Activated CD8-positive, alpha-beta memory T cell treated with anti-CD3 and anti-CD28 coated beads for 1 hour (primary cell): ENCODE measurements at places on chromosomes 6 and 20.

GRCh38 chr20:19886661-19887288, 128.7 kb downstream of the RIN2 start:
- no peak for DNase-seq

GRCh38 chr6:24903681-24904080, 32.1 kb downstream of the RIPOR2 start:
- no peak for DNase-seq

- no peak for DNase-seq
Measured at GRCh38 chr6:34138191-34138590, 7.7 kb downstream of the GRM4 start.

- DNase-seq: no peak
Measured at GRCh38 chr6:108250240-108250866, 10.5 kb downstream of the SNX3 start.

GRCh38 chr6:33954453-33954852, 150.7 kb upstream of the MLN start:
- DNase-seq: no peak

DNA sequence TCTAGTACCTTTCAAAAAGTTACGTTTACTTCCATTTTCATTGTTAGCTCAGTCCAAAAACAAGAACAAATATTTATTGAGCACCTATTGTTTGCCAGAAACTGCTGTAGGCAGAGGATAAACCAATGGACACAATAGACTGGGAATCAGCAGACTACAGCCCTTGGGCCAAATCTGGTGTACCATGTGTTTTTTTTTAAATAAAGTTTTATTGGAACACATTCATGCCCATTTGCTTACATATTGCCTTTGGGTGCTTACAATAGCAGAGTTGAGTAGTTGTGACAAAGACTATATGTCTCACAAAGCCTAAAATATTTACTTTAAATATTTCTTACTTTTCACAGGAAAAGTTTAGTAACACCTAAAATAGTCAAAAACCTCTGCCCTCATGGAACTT, 216.1 kb downstream of the COL9A1 start:
- DNase-seq: no peak

- DNase-seq: no peak
Measured at GRCh38 chr6:64040113-64040512, 404.5 kb downstream of the PHF3 start.

- DNase-seq: no peak
Measured at GRCh38 chr20:19244291-19244690, 31.8 kb downstream of the SLC24A3 start.

DNA sequence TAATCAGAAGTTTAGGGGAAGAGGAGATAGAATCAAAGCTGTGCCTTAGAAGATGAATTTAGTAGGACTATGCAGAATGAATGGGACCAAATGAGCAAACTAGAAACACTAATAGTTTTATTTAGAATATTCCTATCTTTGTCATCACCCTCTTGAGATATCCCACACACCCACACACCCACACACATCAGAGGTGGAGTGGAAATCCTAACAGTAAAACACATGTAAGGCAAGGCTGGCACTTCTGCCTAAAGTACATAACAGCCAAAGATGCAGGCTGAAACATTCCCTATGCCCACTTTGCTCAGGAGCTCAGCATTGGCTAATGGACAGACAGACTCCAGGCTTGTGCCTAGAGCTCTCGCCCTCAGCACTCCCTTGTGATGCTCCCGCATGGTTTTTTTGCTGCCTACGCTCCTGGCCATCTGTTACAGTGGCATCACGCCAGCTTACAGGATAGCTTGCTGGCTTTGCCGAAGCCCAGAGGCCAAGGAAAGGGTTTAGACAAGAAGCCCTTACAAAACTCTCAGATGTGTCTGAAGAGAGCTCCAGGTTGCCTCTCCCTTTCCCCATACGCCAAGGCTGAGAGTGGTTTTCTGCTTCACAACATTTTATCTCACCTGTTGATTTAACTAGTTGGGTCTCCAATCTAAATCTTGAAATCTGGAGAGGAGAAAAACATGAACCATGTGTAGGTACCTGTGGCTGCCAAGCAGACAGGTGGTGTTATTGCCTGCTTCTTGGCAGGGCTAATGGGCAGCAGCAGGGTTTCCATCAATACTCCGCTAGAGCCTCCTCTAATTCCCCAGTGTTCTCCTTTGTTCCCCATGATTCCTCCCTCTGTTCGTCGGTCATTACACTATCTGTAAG, 282.6 kb upstream of the ID4 start:
- DNase-seq: no peak

- no peak for DNase-seq
Measured at GRCh38 chr6:37673436-37673835, 24.2 kb downstream of the MDGA1 start.

GRCh38 chr6:47437592-47437991, 40.0 kb upstream of the CD2AP start:
- DNase-seq: no peak

- DNase-seq: no peak
Measured at GRCh38 chr6:161575523-161576254, 301.8 kb upstream of the AGPAT4 start.

GRCh38 chr20:47110819-47111218, 216.2 kb downstream of the EYA2 start:
- DNase-seq: no peak

- no peak for DNase-seq
Measured at GRCh38 chr20:25076731-25077609, 5.0 kb downstream of the VSX1 start.

- DNase-seq: no peak
Measured at GRCh38 chr6:158715330-158716311, 65.8 kb downstream of the SYTL3 start.

GRCh38 chr20:3815703-3816315, 4.5 kb upstream of the AP5S1 start:
- no peak for DNase-seq

GRCh38 chr20:57617079-57617795, 3.0 kb downstream of the ZBP1 start:
- DNase-seq: no peak

GRCh38 chr6:109002051-109002697, 92.5 kb downstream of the SESN1 start:
- DNase-seq: no peak

DNA sequence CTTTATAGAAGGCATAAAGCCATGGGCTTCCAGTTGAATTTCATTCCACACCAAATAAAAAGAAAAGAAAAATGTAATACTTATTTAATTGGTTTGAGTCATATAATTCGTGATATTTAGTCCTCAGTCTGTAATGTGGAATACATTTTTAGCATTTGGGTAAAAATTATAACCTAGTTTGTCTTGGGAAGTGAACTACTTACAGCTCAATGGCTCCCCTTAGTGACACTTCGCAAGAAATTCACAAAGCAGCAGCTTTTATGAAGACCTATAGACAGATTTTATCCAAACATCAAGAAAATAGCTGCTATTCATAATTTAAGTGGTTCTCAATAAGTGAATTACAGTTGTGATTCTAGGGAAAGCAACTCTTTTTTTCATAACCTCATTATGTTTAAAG, 72.1 kb downstream of the RSPO3 start:
- no peak for DNase-seq

DNA sequence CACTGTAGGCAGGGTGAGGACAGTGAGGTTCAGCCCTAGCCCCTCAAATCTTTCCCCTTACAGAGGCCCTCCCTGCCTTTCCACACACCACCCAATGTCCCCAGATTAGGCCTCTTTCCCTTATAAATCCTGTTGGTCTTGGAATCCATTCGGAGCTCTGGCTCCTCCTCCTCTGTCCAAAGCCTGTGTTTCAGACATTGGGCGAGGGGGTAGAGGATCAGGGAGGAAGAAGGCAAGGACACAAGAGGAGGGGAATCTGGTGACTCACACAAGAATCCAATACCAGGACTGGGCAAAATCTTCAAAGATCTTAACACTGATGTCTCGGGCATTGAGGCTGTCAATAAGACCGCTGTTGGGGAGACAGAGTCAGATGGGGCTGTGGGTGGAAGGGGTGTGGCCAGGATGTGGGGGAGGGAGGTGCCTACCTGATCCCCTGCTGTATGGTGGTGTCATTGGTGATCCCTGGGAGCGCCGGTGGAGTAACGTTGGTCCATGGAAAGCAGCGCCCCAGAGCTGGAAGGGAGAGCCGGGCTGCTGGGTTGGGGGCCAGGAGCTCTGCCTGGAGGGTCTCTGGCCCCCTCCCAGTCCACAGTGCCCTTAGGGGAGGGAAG, 7.6 kb downstream of the SLC44A4 start:
- DNase-seq: no peak

GRCh38 chr6:72643214-72643613, 21.4 kb downstream of the KCNQ5 start:
- DNase-seq: no peak

DNA sequence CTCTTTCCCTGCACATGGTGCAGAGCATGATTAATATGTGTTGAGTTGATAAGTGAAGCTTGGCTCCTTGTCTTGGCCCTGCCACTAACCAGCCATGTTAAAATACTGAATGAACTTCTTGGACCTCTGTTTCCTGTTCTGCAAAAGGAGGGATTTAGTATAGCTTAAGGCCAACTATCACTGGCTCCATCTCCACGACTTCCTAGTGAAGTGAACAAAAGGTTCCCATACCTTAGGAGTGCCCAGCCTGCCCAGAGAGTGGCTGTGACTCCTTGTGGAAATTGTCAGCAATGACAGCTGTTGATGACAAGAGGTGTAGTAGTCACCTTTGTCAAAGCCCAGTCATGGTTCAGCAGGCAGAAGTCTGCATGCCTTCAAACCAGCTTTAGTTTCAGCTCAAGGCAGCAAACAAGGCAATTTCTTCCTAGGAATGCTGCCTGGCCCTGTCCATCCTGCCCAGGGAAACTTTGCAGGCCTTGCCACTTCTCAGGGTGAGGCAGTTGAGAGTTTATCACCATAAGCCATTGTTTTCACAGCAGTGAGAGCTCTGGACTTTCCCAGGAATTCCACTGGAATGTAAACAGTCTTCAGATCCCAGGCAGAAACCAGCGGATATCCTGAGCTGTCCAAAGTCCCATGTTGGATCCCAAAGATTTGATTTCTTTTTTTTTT, 169.7 kb upstream of the TNFAIP3 start:
- no peak for DNase-seq

DNA sequence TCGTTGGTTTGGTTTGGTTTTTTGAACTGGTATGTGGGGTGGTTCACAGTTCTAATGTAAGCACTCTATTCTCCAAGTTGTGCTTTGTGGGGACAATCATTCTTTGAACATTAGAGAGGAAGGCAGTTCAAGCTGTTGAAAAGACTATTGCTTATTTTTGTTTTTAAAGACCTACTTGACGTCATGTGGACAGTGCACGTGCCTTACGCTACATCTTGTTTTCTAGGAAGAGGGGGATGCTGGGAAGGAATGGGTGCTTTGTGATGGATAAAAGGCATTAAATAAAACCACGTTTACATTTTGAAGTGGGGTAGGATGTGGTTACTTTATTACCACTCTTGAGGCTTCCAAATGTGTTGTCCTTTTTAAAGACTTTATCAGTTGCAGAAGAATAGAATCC, 168.0 kb downstream of the ZMYND8 start:
- no peak for DNase-seq
